ENCODE measurements at places on chromosomes 2 and 18.

- no peak for DNase-seq
Measured at GRCh38 chr2:191748528-191749180, 70.7 kb downstream of the NABP1 start.

DNA sequence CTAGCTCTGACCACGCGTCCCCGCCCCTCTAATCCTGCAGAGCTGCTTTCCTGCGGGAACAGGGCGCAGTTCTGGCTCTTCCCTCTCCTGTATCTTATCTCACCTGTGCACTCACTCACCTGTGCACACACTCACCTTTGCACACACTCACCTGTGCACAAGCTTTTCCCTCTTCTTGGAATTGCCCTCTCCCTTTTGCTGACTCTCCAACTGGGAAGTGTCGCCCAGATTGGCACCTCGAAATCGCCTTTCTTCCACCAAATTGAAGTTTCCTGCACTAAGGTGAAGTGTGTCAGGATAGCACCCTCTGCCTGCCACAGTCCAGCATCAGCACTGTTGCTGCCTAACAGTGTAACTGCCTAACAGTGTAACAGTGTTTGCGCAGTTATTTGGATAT, 566 bp upstream of the CMPK2 start:
- DNase-seq: no peak

- DNase-seq: no peak
Measured at GRCh38 chr2:203705178-203705577, 1.3 kb upstream of the CD28 start.

GRCh38 chr2:85578243-85579180, 1.1 kb downstream of the VAMP8 start:
- DNase-seq: no peak

- no peak for DNase-seq
Measured at GRCh38 chr2:110843496-110843895, 111.1 kb downstream of the ACOXL start.

- peak; percentile 54 for DNase-seq
Measured at GRCh38 chr18:11518788-11519685, 90.4 kb upstream of the SLC35G4 start.

- peak; percentile 35 for DNase-seq
Measured at GRCh38 chr2:128473175-128474035, 154.7 kb upstream of the HS6ST1 start.

- peak; percentile 46 for DNase-seq
Measured at GRCh38 chr2:207711750-207712530, 500 bp downstream of the CCNYL1 start.

GRCh38 chr2:25480561-25480960, 138.8 kb upstream of the DNMT3A start:
- DNase-seq: no peak

GRCh38 chr2:72822794-72823193, 3.0 kb downstream of the EXOC6B start:
- DNase-seq: no peak

DNA sequence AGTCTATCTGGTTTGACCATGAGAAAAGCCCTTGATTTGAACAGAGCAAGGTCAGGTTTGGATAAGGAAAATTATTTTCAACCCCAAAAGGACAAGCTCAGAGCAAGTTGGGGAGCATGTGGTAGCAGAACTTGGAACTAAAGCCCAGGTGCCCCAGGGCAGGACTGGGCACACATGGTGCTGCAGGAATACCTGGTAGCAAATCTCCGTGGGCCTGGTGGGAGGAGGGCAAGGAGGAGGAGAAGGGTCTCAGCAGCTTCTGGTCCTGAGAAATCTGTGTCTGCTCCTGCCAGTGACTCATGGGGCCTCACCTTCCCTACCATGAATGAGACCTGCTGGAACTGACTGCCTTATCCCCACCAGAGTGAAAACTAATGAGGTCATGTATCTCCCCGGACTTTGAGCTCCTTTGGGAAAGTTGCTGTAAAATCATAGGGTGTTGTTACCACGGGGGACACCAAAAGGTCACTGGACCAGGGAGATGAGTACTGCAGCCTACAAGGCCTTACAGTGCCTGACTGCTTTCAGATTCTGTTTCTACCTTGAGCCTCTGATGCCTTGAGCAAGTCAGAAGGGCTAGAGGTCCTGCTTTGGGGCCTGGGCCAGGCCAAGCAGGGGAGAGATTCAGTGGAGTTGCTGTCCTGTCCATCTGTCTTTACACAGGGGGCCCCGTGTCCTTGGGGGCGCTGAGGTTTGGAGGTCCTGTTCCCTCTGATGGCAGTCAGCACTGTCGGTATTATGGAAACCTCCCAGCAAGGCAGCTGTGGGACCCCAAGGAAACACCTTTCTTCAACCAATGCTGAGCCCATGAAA, 304.0 kb downstream of the MYCN start:
- no peak for DNase-seq

GRCh38 chr2:65835975-65836549, 403.7 kb upstream of the SPRED2 start:
- no peak for DNase-seq

DNA sequence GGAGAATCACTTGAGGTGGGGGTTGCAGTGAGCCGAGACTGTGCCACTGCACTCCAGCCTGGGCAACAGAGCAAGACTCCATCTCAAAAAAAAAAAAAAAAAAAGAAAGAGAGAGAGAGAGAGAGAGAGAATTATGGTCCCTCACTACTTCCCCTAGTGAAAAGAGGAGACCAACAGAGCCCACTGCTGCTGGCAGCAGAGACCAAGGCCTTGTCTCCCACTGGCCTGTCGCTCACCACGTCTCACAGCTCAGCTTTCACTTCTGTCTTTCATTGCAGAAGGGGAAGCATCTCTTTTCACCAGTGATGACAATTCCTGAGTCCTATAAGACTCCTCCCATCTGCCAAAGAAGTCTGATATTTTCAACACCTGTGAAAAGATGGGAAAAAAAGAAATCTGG, 81.3 kb downstream of the CLHC1 start:
- DNase-seq: no peak

GRCh38 chr2:240398661-240399267, 36.7 kb upstream of the GPC1 start:
- no peak for DNase-seq

GRCh38 chr2:161005170-161005569, 155.1 kb upstream of the TANK start:
- no peak for DNase-seq

- no peak for DNase-seq
Measured at GRCh38 chr2:134161170-134161547, 92.7 kb upstream of the MGAT5 start.

- DNase-seq: no peak
Measured at GRCh38 chr2:37506407-37507050, 162.1 kb downstream of the QPCT start.

DNA sequence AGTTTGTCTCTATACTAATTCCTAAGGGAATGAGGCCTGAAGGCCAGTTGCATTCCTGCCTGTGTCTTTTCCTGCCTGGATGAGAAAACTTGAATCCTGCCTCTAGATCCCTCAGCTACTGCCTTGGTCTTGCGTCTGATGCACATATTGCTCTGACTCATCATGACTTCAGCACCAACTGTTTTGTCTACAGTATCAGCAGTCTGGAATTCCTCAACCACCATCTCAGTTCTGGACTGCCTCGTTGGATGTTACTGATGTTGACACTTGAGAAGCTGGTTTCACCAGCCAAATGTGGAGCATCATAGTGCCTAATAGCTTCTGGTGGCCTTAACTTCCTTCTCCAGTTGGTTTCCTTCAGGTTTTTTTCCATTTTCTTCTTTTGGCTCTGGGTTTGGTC, 211.0 kb downstream of the CTNNA2 start:
- DNase-seq: no peak

DNA sequence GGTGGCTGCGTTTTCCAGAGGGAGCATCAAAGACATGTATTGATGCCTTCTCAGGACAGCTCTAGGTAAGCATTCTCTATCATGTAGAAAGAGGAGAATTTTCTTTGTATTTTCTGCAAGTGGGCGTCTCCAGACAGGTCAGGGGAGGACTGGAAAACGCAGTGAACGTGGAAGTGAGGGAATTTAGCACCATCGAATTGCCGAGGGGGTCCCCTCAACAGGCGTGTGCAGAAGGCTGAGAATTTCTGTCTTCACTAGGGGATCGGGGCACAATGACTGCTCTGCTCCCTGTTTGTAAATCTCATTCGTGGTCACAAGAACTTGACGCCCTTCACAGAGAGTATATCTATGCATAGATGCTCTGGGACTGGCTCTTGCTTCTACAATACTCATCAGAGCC, 5.0 kb upstream of the NTSR2 start:
- no peak for DNase-seq

DNA sequence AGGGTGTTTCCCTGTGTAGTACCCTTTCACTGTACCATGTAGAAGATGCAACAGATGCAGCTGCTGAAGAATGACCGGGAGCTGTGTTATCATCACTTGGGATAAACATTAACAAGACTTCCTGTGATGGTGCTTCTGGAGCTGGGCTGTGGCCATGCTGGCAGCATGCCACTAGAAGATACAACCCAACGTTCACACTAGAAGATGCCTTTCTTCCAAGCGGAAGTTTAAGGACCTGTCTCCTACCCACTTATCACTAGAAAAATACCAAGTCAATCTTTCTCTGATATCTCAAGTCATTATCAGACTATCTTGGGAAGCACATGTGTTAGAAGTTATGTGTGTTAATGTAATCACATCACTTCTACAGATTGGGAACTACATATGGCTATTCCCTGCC, 953.5 kb downstream of the CNTNAP5 start:
- DNase-seq: no peak

- DNase-seq: no peak
Measured at GRCh38 chr2:10240911-10241610, 61.6 kb upstream of the HPCAL1 start.

DNA sequence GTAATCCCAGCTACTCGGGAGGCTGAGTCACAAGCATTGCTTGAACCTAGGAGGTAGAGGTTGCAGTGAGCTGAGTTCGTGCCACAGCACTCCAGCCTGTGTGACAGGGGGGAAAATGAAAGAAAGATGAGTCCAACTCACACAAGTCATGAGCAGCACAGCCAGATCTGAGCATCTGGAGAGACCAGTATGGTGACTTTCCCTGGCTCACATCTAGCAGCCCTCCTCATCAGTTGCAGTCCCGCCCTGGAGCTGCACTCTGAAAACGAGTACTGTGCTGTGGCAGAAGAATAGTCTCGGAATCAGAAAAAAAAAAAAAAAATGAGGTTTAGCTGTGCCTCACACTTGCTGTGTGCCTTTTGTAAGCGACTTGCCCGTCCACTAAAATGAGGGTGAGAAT, 74.4 kb upstream of the TRIB2 start:
- DNase-seq: no peak

DNA sequence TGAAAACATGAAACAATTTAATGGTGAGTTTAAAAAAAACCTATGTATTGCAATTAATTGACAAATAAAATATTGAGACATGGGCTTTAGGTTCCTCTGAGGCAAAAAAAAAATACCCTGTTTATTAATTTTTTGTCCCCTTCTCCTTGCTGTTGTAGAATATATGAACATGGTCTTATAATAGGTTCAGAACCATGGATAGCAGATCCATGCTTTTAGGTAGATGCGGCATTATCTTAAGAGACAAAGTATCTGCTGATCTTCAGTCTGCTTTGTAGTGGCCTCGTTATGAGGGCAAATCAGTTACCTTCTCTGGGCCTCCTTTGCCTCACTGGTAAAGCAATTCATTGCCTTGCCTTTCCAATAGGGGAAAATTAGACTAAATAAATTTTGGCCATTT, 850.7 kb downstream of the NRXN1 start:
- no peak for DNase-seq

- no peak for DNase-seq
Measured at GRCh38 chr2:102915128-102915527, 153.3 kb downstream of the TMEM182 start.

DNA sequence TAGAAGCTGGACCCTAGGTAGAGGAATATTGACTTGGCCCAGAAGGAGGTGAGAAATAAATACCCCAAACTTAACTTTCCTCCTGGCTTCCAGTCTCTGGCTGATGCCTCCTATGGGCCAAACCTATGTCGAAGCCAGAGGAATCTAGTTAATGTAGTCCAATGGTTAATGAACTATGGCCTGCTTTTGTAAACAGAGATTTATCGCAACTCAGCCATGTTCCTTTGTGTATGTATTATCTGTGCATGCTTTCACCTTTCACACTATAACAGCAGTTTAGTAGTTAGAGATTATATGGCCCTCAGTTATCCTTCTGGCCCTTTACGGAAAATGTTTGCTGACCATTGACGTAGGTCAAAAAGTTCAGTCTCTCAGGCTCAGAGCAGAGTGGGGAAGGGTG, 67.3 kb upstream of the BARD1 start:
- DNase-seq: no peak

GRCh38 chr18:46097431-46097800, 680 bp downstream of the ATP5F1A start:
- no peak for DNase-seq

- DNase-seq: no peak
Measured at GRCh38 chr18:73908323-73908722, 239.3 kb downstream of the FBXO15 start.

DNA sequence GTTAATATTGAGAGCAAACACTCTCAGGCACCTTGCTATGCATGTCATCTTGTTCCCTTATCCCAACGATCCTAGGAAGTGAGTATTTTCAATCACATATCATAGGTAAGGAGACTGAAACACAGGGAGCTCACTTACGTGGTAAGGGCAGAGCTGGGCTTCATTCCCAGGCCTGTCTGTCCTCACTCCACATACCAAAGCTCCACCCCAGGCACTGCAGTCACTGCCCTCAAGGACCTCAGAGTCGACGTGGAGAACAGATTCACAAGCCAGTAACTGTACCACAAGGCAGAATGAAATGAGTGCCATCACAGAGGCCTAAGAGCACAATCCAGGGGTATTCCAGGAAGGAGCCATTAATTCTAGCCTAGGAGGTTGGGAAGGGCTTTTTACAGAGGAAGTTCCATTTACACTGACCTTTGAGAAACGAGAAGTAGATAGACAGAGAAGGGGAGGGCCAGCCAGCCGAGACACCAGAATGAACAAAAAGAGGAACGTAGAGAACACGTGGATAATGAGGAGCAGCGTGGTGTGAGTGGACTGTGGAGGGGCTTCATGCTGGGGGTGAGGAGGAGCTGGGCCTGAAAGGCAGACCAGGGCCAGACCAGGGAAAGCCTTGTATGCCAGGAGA, 48.6 kb downstream of the KIAA2012 start:
- DNase-seq: no peak

DNA sequence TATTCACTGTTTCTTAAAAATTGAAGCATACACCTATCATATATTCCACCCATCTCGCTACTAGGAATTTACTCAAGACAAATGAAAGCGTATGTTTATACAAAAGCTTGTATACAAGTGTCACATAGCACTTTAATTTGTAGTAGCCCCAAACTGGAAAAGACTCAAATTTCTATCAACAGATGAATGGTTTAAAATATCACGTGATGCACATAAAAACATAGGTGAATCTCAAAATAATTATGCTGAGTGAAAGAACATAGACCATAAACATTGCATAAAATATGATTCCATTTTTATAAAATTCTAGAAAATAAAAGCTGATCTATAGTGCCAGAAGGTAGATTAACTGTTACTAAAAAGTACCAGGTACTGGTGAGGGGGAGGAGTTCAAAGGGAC, 392.9 kb upstream of the LRATD1 start:
- DNase-seq: no peak

All from GM19239 (cell line).